OCI-M1 (cell line): ENCODE measurements at places on chromosomes 12 and 14.
A peak's percentile ranks its signal among the peaks of the same experiment; 100 is the strongest.

- peak; percentile 13 for DNase-seq
Measured at GRCh38 chr12:24909667-24910066, 39.2 kb downstream of the BCAT1 start.

GRCh38 chr14:70257526-70257925 lies 68.8 kb upstream of the SLC8A3 start:
- DNase-seq = peak; percentile 71

DNA sequence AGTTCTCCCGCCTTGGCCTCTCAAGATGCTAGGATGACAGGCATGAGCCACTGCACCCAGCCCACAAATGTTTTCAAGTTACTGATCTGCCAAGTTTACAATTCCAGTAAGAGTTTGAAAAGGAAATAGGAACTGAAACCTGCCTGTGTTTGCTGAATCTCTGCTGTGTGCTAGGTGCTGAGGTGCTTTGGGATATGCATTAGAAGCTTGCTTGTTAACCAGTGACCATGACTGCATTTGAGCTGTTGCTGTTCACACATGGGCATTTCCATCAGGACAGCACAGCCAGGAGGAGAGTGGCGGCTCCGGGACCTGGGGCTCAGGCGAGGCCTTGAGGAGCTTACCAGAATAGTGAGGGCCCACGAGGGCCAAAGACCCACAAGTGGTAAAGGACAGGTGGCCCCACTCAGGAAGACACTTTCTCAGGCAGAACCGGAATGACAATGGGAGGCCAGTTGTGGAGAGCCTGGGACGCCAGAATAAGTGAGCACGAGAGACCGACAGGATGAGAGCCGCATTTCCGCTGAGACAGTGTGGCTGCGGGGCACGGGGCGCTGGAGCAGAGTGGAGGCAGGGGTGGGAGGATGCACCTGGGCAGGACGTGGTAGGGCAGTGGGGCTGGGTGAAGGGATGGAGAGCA lies 54.5 kb upstream of the MMP17 start:
- no peak for DNase-seq

DNA sequence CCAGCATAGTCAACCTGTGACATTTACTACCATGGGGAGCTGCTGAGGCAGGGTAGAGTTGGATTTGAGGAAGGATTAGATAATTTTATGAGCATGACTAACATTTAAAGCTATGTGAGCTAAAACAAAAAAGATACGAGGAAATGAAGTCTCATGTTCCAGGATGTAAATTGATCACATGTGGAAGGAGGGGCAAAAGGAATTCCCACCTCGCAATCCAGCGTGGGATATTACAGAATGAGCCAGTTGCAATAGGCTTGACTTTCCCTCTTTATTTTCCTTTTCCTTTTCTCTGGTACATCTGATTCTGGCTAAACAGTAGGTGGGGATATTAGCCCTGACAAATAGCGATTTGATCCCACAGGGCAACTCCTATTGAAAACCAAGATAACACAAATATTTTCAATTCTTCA lies 214.9 kb upstream of the HMGA2 start:
- no peak for DNase-seq

DNA sequence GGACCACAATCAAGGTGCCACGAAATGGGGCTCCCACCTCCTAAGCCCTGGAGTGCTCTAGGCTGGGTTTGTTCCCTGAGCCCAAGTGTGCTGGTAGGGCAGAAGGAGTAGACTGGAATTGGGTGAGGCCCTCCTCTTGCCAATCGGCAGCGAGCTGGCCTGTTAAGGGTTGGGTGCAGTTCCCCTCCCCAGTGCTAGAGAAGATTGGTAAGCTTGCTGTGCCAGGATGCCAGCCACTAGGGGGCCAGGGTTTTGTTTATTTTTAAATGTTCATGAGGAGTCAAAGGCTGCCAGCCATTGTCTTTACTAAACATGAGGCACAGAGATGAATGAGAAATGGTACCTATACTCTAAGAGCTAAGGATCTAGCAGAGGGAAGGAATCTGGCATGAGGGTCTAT lies 79.7 kb downstream of the SPTB start:
- no peak for DNase-seq

DNA sequence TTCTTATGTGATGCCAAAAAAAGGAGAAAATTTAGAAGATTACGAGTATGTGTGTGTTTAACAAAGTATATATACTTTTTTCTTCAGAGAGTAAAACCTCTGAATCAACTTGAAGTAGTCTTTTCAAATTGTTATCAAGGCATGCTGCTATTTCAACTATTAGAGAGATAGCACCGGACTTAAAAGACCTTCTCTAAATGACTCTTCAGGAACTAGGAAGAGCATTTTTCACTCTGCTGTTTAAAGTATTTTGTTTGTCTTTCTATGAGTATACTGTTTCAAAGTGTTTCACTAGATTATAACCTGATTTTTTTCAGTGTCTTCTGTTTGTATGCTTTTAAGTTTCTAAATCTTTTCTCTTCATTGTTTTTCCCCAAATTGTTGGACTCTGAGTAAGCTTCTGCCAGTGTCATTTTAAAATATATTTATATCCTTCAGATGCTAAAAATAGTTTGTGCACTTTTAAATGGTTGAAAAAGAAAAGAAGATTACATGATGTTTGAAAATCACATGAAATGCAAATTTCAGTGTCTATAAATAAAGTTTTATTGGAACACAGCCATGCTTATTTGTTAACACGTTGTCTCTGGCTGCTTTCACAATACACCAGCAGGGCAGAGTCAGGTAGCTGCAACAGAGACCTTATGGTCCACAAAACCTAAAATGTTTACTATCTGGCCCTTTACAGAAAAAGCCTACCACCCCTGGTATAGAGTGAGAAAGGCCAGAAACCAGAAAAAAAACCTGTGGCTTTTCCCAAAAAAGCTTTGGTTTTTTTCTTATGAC lies 21.3 kb downstream of the CRADD start:
- peak; percentile 67 for DNase-seq

GRCh38 chr12:116609319-116610114 lies 50.3 kb downstream of the MAP1LC3B2 start:
- peak; percentile 68 for DNase-seq

DNA sequence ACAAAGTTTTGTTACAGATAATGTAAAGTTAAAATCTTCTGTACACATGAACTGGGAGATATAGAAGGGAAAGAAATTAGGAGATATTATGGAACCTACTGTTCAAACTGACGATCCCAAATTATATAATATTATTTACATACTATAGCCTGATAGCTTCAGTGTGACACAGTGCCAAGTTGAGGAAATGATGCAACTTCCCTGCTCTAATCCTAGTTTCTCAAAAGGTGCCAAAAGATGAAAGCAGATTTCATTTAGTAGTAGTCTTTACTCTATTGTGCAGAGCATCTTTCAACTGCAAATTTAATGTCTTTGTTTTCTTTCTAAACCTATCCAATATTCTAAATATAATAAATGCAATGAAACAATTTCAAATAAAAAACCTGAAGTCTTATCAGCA lies 46.9 kb downstream of the COCH start:
- DNase-seq = peak; percentile 46

DNA sequence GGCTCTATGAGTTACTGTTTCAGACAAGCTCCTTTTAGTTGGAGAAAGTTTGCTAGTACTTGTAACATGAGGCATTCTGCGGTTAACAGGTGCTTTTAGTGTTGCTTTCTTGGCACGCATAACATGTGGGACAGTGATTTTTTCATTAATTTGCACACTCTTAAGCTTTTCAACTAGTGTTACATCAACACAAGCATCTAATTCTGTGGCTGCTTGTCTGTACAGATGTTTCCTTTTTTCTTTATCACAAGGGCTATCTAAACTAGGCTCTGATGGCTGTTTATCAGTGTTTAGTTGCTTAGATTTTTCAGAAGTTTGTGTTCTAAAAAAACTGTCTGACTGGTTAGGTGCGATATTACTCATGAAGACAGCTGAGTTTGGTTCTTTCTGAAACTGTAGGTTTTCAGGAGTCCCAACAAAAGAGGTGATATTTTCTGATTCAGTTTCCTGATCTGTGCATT lies 120.1 kb downstream of the RALGAPA1 start:
- no peak for DNase-seq

- no peak for DNase-seq
Measured at GRCh38 chr12:11732715-11733114, 83.2 kb downstream of the ETV6 start.

GRCh38 chr14:23146351-23146910 lies 27.4 kb upstream of the CEBPE start:
- peak; percentile 12 for DNase-seq

- no peak for DNase-seq
Measured at GRCh38 chr12:93667672-93668071, 9.5 kb upstream of the CRADD start.

GRCh38 chr12:91663310-91663709 lies 480.7 kb upstream of the DCN start:
- DNase-seq = no peak
